ENCODE measurements at places on chromosomes 7 and 10.

DNA sequence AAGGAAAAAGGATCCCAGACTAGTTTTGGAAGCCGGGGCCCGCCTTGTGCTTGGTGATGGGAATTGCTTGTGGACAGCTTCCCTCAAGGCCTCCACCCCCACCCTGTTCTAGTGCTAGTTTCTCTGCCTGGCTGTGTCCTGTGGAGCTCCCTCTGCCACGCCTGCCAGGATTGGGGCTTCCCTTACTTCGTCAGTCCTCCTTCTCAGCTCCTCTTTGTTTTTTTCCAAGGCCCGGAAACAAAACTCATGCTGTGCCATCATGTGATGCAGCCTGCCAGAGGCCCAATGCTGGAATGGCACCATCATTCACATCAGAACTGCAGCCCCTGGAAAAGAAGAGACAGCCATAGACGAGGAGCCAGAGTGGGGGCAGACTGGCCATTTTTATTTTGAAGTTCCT, 11.2 kb downstream of the YKT6 start:
- DNase-seq: no peak

DNA sequence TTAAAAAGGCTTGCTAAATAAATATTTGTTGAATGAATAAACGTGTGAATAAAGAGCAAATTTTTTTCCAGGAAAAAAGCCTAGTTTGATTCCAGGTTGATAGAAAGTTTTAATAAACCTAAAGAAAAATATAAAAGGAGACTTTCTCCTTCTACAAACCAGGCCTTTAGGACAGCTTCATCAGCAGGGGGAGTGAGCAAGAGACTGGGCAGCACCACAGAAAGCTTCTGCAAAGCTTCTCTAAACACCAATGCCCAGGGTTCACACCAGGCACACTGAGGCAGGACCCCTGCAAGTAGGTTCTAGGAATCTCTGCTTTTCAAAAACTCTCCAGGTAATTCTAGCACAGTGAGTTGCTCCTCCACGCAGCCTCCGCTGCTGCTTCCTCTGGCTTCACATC, 66.4 kb upstream of the SEC61G start:
- no peak for DNase-seq

DNA sequence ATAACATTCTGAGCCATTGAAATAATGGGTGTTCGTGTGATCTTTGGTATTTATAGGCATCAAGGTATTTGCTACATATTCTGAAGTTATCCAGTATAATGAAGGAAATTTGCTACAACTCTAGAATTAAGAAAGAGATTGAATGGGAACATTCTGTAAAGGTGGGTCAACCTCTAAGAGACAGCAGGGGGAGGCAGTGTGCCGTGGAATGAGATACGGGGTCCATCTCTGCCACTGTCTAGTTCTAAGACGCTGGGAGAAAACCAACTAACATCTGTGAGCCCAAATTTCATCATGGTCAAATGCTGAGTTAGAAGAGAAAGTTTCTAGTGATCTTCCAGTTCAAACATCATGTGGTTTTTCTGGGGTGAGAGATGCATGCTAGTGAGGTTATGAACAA, 368.9 kb downstream of the SORCS1 start:
- no peak for DNase-seq

DNA sequence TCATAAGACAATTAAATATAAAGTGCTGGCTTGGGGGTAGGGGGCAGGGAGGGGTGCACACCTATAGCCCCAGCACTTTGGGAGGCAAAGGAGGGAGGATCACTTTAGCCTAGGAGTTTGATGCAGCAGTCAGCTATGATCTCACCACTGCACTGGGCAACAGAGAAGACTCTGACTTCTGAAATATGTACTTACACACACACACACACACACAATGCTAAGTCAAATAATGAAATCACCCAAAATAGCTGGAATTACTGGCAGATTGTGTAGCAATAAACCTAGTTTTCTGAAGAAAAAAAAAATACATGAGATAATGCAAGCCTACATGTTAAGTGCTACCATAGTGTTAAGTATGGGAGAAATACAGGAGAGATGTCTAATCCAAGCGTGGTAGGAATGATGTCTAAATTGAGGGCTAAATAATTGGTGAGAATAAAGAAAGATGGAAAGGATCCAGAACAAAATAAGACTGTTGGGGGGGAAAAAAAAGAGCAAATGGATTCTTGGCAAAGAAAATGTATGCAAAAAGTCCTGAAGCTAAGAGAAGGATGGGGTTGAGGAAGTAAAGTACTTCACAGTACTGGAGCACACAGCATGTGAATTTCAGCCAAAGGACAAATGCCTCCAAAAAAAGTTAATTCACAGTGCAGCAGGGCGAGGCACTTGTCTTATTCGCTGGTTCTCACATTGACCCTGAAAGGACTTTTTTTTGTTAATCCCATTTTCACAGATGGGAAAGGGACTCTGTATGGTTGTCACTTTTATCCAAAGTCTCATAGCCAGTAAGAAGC, 73.9 kb downstream of the IGF2BP3 start:
- DNase-seq: no peak

GRCh38 chr10:92918603-92919002, 70.3 kb downstream of the EXOC6 start:
- no peak for DNase-seq

DNA sequence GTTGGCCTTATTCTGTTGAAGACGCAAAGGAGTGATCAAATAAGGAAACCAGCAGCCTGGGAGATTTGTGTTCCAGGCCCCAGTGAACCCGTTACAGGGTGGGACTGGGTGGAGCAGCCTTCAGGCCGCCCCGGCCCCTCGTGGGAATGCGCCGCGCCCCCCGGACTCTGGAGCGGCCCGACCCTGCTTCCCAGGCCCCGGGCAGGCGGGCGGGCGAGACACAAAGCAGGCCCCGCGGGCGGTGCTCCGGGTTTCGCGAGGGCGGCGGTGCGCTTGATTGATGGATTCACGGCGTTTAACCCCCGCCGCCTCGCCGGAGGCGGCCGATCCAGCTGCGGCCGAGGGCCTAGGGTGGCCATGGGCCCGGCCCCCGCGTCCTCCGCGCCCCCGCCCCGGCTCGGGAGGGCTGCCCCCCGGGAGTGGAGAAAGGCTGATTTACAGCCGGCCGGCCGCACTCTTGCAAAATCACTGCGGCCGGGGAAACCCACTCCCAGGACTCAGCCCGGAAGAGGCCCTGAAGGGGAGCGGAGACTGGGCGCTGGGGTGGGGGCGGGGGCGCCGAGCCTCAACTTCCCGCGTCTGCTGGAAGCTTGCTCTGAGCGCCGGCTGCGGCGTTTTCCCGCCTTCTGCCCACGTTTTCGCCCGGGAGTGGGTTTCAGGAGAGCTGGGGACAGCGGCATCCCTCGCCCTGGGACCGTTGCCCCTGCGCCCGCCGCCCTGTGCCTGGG, 299.6 kb upstream of the NFE2L3 start:
- no peak for DNase-seq

DNA sequence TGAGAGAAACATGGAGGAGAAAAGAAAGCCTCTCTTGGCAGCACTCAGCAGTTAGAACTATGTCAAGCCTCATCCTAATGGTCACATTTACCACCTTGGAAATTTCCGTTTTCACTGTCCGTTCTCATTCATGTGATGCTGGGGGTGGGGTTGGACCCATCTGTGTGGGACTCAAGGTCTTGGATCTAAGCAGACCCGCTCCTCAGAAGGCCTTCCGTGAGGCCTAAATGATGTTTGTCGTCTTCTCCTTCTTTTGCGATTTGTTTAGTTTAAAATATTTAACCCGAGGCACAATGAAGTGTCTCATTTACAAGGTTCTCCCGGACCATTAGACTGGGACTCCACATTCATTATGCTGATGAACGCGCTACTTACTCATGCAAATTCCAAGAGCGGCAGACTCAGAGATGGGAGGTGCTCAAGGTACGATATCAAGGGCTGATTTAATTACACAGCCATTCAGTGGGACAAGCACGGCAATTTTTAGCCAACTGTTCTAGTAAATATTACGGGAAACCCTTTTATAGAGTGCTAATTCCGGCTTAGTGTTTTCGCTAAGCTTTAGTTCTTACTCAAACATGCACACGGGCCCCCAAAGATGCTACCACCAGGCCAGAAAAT, 109.1 kb upstream of the EFCAB10 start:
- DNase-seq: no peak

DNA sequence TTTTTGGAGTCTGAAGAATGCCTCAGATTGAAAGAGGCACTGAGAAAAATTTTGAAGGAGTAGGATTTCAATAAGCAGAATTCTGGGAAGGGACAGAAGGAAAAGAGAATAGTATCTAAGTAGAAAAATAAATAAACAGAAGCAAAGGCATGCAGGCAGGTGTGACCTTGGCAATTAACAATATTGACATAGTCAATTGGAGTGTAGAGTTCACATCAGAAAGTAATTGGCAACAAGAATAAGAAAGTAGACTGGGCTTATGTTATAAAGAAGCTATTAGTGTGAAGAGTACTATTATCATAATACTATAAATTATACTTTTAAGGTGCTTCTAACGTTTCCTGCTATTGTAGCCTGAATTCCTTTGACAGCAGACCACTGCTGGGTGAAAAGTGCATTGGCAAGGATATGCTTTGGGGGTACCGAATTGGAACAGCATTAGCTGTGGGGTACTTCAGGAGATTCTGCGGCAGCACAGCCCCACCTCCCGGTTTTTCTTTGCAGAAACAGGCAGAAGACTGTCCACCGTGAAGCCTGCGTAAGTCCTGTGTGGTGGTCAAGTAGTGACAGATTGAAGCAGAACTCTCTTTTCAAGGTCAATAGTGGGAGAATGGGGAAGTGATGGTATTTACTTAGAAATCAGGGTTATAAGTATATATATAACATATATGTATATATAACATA, 357.0 kb downstream of the THSD7A start:
- no peak for DNase-seq

GRCh38 chr10:69472544-69472943, 21.3 kb downstream of the TSPAN15 start:
- peak; percentile 4 for DNase-seq

DNA sequence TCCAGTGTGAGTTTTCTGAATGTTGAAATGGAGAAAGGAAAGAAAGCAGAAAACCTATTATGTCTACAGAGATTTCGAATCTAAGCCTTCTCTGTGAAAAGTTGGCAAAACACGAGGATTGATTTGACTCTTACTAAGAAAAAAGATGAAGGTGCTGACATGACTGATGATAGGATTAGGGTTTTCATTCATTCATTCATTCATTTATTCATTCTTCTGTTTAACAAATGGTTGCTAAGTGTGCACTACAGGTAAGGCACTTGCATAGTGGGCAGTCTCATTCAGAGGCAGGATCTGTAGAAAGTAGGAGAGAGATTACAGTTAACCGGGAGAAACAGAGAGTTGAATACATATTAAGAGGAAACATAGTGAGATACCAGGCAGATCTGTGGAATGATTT, 137.1 kb downstream of the ZNF365 start:
- DNase-seq: no peak

GRCh38 chr10:68813559-68813958, 13.8 kb upstream of the STOX1 start:
- DNase-seq: no peak

GRCh38 chr10:51821045-51821444, 121.7 kb upstream of the CSTF2T start:
- DNase-seq: no peak

DNA sequence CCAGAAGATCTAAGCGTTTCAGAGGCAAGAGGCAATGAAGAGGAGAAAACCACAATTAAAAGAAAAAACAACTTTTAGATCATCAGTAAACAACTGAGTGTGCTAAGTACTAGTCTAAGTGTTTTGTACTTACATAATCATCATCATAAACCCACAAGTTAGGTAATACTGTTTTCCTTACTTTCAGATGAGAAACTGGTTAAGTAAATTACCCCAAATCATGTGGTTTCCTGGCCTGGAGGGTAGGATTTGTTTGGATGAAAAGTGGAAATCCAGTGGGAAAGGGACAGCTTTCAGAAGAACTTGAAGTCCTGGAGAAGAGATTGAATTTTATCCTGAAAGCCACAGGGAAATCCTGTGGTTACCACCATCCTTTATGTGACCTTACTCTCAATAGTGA, 463.3 kb downstream of the LRMDA start:
- DNase-seq: no peak

DNA sequence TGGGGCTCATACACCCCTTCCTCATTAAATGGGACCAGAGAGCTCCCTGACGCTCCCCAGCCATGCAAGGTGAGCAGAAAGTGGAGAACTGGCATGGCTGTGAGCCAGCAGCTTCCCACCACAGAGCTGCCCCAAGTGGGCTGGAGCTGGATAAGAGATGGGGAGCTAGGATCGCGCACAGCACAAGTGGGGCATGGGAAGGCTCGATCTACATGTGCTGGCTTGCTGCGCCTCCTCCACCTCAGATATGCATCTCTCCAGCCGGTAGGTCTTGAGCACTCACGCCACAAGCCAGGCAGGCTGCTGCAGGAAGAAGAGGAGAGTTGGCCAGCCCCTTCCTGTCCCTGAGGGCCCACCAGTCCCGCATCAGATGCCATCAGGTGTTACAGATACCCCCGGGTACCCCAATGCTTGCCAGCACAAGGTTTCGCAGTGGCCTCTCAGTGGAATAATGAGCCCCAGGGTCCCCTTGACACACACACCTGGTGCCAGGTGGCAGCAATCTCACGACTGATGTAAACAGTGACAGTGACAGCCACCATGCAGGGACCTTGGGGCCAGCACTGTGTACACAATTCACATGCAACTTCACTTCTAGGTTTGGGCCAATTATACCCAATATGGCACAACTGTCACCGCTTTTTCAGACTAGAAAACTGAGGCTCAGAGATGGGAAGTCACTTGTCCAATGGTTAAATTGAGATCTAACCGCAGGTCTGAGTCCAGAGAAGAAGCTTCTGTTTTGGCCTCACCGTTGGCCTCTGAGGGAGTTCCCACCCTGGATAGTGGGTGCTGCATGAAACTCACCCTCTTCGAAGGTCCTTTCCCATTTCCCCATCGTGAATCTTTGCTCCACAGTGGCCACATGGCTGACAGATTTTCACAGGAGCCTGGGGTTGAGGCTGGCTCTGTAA, 79.3 kb downstream of the OAT start:
- no peak for DNase-seq

- peak; percentile 28 for DNase-seq
Measured at GRCh38 chr7:4725014-4725849, 43.1 kb downstream of the FOXK1 start.

GRCh38 chr10:96670786-96671185, 49.5 kb downstream of the PIK3AP1 start:
- DNase-seq: no peak

DNA sequence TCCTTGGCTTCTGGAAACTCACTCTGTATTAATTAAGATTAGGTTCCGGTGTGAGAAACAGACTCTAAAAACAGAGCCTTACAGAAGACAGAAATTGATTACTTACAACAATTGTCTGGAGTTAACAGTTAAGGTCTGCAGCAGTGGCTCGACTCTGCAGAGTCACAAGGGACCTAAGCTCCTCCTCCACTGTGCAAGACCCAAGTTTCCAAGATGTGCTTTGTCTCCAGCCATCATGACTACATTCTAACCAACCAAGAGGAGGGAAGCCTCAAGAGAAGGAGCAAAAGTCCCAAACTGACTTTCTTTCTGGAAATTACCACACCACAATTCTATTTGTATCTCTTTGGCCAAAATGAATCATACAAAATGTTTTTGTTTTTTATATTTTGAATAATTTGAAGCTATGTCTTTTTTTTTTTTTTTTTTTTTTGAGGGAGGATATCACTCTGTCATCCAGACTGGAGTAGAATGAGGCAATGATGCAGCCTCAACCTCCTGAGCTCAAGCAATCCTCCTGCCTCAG, 14.2 kb upstream of the ODAD2 start:
- no peak for DNase-seq

GRCh38 chr7:32901629-32902028, 10.1 kb upstream of the KBTBD2 start:
- no peak for DNase-seq

All from AML-193 (cell line).